ENCODE measurements at places on chromosomes 16 and 17.

GRCh38 chr17:49041527-49041926 is 44.3 kb downstream of the IGF2BP1 start:
- DNase-seq = no peak

GRCh38 chr17:57068222-57068658 is 16.8 kb upstream of the AKAP1 start:
- no peak for DNase-seq

DNA sequence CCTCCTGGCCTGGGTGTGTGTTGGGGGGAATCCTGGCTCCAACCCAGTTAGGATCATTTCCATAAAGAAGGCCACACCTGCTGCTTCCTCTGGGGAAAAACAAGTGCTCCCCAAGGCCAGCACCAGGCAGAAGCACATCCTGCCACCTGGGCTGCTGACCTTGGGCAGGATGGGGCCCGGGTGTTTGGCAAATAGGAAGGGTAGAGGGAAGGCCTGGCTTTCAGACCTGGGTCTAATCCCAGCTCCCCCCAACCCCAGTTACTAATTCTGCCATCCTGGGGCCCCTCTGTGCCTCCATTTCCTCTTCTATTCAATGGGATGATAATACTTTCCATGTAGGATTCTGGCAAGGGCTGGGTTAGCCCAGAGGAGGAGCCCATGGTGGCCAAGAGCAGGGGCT is 3.0 kb upstream of the NLRC5 start:
- DNase-seq = no peak

GRCh38 chr17:20116683-20117309 is 107.6 kb downstream of the SPECC1 start:
- DNase-seq = peak; percentile 17

DNA sequence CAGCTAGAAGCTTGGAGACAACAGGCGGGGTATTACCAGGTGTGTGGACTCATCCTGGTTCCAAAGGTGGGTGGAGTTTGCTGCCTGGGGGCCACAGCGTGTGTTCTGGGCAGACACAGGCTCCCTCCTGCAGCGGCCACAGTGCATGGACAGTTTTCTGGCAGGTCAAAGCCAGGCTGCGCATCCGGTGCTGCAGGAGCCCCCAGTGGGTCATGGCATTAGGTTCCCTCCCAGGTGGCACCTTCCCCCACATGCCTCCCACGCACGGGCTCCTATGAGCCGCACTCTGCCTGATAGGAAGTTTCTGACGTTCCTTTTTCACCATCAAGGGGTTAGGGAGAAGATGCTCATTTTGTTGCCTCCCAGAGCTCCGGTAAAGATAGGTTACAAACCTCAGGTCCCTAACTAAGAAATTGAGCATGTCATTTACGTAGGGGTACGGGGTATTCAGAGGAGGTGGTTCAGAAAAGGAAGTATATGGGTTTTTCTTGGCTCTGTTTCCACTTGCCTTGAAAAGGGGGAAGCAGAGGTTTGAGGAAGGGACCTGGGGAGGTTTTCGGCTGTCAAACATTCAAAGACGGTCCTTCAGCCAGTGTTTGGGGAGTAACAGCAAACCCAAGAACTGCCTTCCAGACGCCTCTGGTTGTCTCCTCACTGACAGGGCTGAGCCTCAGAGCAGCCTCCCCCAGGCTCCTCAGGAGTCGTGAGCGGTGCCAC is 32.7 kb upstream of the NAT9 start:
- no peak for DNase-seq

GRCh38 chr16:59597269-59597668 is 863.2 kb upstream of the GOT2 start:
- no peak for DNase-seq

- DNase-seq = no peak
These were observed 44.9 kb downstream of the SLC47A1 start for GRCh38 chr17:19578545-19578944.
